MG63 (cell line): ENCODE measurements at places on chromosomes 6 and 20. TPM values are rescaled to one million over a fixed set of nuclear protein-coding genes. Genes with fewer than 3 reads are reported as not detected.

Gene EDN3
- not detected in 2 replicates for total RNA-seq

Gene LAMA5
- total RNA-seq, result 12.8 and 22.2 TPM in 2 replicates

Gene HLA-DRB1
- not detected in 2 replicates for total RNA-seq

Gene RIPPLY2
- total RNA-seq, result not detected in 2 replicates

Gene EFCAB8
- not detected in 2 replicates for total RNA-seq

Gene RRAGD
- 1.1 and 1.8 TPM in 2 replicates for total RNA-seq

Gene KIF3B
- total RNA-seq, result 6.8 and 7.0 TPM in 2 replicates

Gene HLA-DQB2
- not detected in 2 replicates for total RNA-seq

Gene TRPC4AP
- 65.8 and 97.7 TPM in 2 replicates for total RNA-seq

Gene LY6G5C
- total RNA-seq, result not detected in 2 replicates

Gene POU5F1
- total RNA-seq, result 1.3 and 4.3 TPM in 2 replicates

Gene NKX2-2
- total RNA-seq, result 3.1 and 8.1 TPM in 2 replicates

Gene CNR1
- total RNA-seq, result 0.07 and 0.72 TPM in 2 replicates

Gene WFDC9
- not detected in 2 replicates for total RNA-seq

Gene HLA-DOA
- total RNA-seq, result not detected in 2 replicates

Gene ASXL1
- total RNA-seq, result 25.2 and 39.8 TPM in 2 replicates

Gene MAS1
- not detected in 2 replicates for total RNA-seq

Gene HNF4A
- total RNA-seq, result not detected in 2 replicates

Gene MICB
- total RNA-seq, result 13.1 and 17.6 TPM in 2 replicates

Gene RFX6
- not detected in 2 replicates for total RNA-seq

Gene UFL1
- 12.6 and 13.8 TPM in 2 replicates for total RNA-seq

Gene RAD21L1
- total RNA-seq, result 0.10 and 2.4 TPM in 2 replicates

Gene UST
- 15.2 and 22.0 TPM in 2 replicates for total RNA-seq

Gene FOXC1
- 2.2 and 5.5 TPM in 2 replicates for total RNA-seq

Gene XPO5
- 26.6 and 35.7 TPM in 2 replicates for total RNA-seq

Gene THBD
- total RNA-seq, result 0.72 and 1.4 TPM in 2 replicates

Gene RNF217
- total RNA-seq, result 7.4 and 10.6 TPM in 2 replicates

Gene HLA-DQB1
- total RNA-seq, result not detected in 2 replicates

Gene TMEM14C
- 273 and 374 TPM in 2 replicates for total RNA-seq

Gene CTCFL
- not detected in 2 replicates for total RNA-seq

Gene LRRC73
- 0.10 TPM in 1 of 2 replicates, not detected in the other for total RNA-seq
